Glomerular endothelial cell (primary cell): ENCODE measurements at places on chromosomes 1 and 21. TPM values are rescaled to one million over a fixed set of nuclear protein-coding genes. Genes with fewer than 3 reads are reported as not detected.

DNA sequence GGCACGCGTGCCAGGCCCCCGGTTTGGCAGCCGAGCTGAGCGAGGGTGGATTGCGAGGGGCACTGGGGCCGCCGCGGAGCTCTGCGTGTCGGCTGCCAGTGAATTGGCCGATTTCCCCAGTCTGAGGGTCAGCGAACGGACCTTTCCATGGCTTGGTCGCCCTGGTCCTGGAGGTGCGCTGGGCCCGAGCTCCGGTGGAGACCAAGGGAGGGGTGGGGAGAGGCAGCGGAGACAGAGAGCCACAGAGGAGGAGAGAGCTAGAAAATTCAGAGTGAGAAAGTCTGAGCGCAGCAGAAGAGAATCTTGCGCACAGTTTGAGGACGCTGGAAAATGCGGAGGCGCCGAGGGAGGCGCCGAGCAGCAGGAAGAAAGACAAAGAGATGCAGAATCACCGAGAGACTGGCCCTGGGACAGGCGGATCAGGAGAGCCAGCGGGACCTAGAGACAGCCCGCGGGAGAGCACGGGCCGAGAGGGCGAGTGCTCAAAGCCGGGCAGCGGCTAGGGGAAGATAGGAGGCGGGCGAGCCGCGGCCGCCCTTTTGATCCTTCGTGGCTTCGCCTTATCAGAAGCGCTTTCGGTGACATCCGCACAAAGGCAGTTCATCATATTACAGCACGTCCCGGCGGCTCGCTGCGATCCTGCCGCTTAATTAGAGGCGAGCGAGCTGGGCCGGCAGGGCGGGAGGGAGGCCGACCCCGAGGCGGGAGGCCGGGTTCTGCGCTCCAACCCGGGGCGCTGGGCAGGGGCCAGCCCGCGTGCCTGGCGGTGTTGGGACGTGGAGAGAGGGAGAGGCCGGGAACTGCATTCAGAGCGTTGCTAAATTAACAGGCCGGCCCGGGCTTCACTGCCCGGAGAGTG is 12.7 kb downstream of the PAX7 start:
- no peak for DNase-seq

- no peak for DNase-seq
Measured at GRCh38 chr1:94798462-94798861, 21.7 kb upstream of the SLC44A3 start.

DNA sequence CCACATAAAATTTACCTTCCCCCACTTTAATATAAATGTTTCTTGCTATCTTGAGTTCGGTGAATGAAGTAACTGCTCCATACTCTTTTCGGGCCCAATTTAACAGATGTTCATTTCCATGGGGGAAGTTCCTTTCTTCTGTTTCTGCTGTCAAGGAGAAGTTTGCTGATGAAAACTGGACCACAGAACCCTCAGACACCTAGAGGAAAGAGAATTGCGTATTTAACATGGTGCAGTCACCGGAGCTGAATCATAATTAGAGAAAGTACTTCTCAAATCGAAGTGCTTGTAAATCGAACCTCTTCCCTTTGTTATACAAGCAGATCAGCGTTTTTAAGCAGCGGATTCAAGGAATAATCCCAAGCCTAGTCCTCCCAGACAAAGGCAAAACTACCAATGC is 151.2 kb downstream of the TGFBR3 start:
- no peak for DNase-seq

DNA sequence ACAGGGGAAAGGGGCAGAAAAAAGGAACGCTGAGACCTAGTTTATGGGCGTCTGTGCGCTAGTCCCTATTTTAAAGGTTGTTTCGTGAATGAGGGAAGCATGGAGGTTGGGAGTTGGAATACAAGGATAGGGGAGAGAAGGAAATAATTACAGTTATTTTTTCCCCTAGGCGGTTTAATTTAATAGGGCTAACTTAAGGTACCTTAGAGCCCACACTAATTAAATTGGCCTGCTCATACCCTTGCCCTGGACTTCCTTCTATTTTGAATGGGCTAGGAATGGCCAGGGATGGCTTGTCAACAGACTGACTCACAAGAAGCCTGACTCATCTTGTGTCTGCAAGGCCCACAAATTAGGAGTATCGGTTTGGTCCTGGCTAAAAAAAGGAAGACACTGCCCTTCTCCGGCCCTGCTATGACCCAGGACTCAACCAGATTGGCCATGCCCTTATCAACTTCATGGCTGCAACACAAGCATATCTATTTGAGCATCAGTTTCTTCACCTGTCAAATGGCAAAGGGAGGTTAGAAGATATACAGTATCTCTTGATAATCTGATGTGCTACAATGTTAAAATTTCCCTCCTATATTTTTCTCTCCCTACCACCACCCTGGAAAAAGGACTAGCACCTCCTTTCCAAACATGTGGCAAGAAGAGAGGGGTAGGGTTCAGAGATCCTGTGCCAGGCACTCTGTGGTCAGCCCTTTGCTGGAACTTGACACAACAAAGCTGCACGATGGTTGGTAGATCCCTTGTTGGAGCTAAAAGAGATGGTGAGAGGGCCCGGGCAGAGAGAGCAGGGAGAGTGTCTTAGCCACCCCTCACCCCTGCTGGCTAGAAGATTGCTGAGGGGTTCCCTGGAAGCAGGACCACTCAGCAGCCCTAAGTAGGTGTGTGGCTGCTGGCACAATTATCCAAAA is 2.2 kb upstream of the SSBP3 start:
- no peak for DNase-seq

- DNase-seq, result no peak
Measured at GRCh38 chr1:143680304-143680703, 291.5 kb downstream of the FAM72C start.

GRCh38 chr1:183911285-183911684 is 106.4 kb downstream of the RGL1 start:
- DNase-seq, result no peak

DNA sequence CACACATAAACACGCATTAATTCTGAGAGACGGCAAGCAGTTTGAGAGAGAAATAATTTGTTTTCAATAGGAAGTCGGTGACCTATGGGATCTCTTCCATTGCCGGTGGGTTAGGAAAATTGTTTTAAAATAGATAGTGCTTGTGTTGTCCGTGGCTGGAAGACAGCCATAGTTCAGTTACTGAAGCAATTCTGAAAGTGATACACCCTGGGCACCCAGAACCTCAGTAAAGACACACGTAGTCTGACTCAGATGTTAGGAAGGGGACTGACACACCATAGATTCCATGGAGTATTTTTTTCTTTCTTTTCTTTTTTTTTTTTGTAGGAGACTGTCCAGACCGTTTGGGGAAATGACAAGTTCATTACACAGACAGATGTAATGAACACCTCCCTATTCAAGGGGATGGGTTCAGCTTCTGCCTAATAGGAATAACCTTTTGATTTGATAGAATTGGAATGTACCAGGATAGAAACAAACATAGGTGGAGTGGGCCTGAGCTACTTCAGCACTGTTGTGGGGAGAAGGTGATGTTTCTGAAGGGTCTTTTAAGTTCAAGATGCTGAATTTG is 1.6 kb downstream of the C1orf21 start:
- DNase-seq, result no peak

The CNR2 gene
- not detected in 2 replicates for total RNA-seq

DNA sequence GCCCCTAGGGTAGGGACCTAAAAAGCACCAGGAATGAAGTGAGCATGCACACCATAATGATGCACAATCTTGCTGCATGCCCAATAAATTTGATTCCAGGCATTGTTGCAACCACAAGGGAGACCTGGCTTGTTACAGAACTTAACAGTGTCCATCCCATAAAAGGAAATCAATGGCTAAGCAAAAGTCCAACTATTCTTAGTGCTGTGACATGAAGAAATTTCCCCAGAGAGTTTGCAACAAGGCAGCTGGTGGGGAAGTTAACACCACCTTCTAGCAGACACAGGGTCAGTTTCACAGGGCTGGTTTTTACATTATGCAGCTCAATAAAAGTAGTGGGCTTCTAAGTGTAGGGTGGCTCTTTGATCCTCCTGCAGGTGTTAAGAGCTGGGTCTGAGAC is 221.1 kb downstream of the KCNJ6 start:
- no peak for DNase-seq

- DNase-seq, result no peak
Measured at GRCh38 chr1:30765556-30766434, 8.2 kb upstream of the LAPTM5 start.

- DNase-seq, result no peak
Measured at GRCh38 chr1:9161963-9162362, 33.1 kb upstream of the GPR157 start.

DNA sequence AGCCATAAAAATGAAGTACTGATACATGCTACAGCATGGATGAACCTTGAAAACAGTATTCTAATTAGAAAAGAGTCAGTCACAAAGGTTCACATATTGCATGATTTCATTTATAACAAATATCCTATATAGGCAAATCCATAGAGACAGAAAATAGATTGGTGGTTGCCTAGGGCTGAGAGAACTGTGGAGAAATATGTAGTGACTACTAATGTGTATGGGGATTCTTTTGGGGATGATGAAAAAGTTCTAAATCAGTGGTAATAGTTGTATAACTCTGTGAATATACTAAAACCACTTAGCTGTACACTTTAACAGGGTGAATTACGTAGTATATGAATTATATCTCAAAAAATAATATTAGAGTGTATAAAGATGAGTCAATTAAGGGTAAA is 45.8 kb downstream of the RNF115 start:
- DNase-seq, result no peak

The NECAP2 gene
- 145 and 175 TPM in 2 replicates for total RNA-seq

The KRTAP11-1 gene
- total RNA-seq, result not detected in 2 replicates

DNA sequence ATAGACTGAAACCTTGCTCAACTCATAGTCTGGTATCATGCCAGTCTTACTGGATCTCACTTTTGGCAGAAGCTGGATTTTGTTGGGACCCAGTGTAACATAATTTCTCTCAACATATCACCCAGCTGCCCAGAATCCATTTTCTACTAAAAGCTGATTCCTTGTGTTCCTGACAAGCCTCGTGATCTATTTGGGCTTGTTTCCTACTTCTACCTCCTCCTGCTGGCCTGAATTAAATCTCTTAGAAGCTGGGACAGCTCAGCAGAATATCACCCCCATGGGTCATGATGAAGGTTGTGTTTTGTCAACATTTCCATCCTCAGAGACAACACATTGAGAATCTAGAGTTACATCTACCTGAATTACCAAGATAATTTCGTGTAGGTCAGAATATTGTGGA is 7.7 kb downstream of the GOLT1A start:
- DNase-seq, result no peak

DNA sequence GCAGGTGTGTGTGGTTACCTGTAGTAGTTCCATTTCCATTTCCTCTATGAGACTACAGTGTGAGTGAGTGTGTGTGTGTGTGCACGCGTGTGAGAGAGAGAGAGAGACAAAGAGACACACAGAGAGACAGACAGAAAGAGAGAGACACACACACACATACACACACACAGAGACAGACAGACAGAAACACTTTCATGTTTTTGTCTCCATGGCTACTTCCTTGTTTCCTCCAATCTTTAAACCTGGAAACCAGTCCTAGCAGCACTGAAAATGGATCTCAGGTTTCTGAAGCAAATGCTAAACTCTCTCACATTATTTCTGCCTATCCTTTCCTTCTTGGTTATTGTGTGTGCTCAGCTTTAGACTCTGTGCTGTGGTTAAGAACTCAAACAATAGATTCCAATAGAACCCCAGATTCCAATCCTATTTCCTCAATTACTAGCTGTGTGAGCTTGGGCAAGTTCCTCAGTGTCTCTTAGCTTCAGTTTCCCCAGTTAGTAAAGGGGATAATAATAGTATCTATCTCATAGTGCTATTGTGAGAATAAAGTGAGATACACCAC is 22.4 kb upstream of the ABCD3 start:
- DNase-seq, result no peak

GRCh38 chr21:10273196-10273595 is 248.2 kb upstream of the TPTE start:
- no peak for DNase-seq

GRCh38 chr1:66258404-66259105 is 275.4 kb upstream of the SGIP1 start:
- no peak for DNase-seq

The MYBPH gene
- not detected in 2 replicates for total RNA-seq

The DUSP10 gene
- total RNA-seq, result 5.4 and 7.8 TPM in 2 replicates

DNA sequence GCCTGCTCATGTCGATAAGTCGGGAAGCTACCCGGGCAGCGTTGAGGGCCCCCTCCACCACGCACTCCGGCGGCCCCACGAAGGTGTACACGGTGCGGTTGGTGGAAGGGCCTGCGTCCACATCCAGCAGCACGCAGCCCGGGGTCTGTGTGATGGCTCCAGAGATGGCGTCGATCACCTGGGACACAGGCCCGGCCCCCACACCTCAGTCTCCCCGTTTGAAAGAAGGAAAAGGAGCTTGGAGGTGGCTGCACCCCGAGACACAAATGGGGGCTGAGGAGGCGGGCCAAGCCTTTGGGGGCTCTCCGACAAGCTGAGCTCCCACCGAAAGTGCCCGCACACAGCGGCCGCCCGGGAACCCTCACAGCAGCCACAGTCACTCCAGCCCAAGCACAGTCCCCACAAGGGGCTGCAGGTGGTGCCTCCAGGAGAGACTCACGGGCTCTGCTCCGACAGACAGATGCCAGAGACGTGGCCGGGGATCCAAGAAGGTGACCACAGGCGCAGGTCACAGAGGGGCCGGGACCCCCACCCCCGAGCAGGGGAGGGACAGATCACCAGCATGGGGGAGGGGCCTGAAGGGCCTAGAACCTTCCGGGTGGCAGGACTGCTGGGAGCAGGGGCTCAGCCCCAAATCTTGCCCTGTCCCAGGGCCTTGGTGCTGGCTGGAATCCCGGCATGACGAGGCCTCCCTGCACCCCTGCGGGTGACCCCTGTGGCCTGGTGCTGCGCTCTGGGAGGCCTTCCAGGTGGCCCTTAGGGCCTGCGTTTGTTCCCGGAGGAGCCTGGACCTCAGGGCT is 1.0 kb downstream of the FTCD start:
- DNase-seq, result no peak

- no peak for DNase-seq
Measured at GRCh38 chr1:29801003-29801402, 564.7 kb downstream of the PTPRU start.

DNA sequence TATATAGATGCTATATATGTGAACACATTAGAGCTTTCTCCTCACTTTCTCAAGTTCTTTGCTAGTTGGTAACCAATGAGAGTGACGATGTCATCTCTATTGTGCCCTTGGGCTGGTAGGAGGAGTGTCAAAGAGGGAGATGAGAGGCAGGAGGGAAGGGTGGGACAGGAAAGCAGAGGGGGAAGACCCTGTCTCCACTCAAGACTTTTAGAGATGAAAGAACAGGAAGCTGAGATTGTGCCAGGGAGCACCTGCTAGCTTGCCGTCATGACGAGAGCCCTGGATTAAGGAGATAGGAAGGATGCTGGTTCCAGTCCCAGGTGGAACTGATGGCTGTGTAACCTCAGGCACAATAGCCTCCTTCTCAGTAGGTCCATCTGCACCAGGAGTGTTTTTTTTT is 16.7 kb downstream of the CNR2 start:
- DNase-seq, result no peak

The SPRR5 gene
- total RNA-seq, result not detected in 2 replicates

The ILDR2 gene
- total RNA-seq, result 0.53 TPM in 1 of 2 replicates, not detected in the other

The GSTM1 gene
- 9.3 TPM in 1 of 2 replicates, not detected in the other for total RNA-seq

The RAB7B gene
- 0.63 TPM in 1 of 2 replicates, not detected in the other for total RNA-seq

DNA sequence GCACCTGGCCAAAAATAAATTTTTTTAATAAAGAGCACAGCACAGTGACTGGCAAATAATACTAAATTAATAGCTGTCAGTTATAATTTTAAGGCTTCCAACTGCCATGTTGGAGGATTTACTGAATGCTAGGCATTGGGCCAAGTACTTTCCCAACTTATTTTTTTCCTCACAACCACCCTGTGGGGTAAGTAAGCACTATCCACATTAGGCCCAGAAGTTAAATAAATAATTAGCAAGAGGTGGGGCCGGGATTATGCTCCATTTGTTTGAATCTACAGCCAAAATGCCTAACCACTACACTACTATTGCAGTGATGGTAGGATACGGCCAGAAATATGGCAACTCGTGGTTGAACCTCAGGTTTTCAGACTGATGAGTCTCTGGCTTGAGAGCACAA is 4.6 kb upstream of the TRNAU1AP start:
- no peak for DNase-seq
